ENCODE measurements at places on chromosomes 13 and 19.

GRCh38 chr13:104320446-104320845 is 1254.2 kb upstream of the SLC10A2 start:
- DNase-seq: no peak

- DNase-seq: no peak
Observed at GRCh38 chr19:38663957-38664502, 16.6 kb downstream of the ACTN4 start.

- peak; percentile 41 for DNase-seq
Observed at GRCh38 chr13:73715114-73715910, 418.9 kb downstream of the KLF12 start.

DNA sequence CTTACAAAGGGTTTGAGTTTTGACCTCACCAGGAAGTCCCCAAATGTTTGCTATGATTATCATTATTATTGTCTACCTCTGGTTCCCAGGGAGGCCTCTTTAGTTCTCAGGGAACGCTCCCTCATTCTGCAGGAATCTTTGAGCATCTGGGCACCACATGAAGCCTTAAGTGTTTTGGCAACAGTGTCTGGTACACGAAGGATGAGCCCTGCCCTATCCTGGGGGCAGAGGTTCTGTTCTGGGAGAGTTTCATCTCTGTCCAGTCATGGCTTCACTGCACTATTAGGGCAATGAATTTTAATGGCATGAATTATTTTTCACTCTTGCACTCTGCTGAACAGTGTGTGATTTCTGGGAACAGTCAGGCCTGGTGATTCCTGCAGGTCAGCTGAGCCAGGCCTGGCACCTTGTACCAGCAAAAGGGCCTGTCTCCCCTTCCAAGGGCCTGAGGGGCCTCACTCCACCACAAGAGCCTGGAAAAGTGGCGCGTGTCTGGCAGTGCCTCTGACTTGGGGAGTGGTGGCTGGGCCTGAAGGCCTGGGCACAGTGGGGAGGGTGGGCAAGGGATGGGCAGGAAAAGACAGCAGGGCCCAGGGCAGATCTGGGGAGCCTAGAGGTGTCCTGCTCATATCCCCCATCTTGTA is 4.6 kb downstream of the FAM187B start:
- no peak for DNase-seq

- DNase-seq: no peak
Observed at GRCh38 chr19:3538965-3539755, at the start of gene TEKTIP1. TSS of gene TEKTIP1 (plus strand) at chr19:3539174. CDS start at chr19:3539178, 4 bp downstream.

GRCh38 chr13:60139272-60139671 is 24.5 kb downstream of the DIAPH3 start:
- no peak for DNase-seq

GRCh38 chr13:31111136-31111535 is 50.6 kb downstream of the HSPH1 start:
- DNase-seq: no peak

DNA sequence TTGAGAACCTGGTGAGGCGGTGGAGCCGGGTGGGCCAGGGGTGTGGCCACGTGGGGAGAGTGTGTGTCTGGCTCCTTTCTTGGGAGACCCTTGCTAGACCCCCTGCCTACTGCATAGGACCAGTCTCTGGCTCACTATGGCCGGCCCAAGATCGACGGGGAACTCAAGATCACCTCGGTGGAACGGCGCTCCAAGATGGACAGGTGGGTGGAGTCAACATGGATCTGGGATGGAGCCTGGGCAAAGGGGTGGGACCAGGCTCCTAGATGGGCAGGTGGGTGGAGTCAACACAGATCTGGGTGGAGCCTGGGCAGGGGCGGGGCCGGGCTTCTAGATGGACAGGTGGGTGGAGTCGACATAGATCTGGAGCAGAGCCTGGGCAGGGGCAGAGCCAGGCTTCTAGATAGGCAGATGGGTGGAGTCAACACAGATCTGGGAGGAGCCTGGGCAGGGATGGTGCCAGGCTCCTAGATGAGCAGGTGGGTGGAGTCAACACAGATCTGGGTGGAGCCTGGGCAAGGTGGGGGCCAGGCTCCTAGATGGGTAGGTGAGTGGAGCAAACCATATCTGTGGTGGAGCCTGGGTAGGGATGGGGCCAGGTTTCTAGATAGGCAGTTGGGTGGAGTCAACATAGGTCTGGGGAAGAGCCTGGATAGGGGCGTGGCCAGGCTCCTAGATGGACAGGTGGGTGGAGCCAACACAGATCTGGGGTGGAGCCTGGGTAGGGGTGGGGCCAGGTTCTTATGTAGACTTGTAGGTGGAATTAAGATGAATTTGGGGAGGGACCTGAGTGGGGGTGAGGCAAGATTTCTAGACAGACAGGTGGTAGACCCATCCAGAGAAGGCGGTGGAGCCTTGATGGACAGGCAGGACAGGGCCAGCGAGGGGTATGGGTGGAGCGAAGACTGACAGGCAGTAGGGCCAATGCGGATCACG is 56.5 kb downstream of the VAV1 start:
- peak; percentile 18 for DNase-seq

DNA sequence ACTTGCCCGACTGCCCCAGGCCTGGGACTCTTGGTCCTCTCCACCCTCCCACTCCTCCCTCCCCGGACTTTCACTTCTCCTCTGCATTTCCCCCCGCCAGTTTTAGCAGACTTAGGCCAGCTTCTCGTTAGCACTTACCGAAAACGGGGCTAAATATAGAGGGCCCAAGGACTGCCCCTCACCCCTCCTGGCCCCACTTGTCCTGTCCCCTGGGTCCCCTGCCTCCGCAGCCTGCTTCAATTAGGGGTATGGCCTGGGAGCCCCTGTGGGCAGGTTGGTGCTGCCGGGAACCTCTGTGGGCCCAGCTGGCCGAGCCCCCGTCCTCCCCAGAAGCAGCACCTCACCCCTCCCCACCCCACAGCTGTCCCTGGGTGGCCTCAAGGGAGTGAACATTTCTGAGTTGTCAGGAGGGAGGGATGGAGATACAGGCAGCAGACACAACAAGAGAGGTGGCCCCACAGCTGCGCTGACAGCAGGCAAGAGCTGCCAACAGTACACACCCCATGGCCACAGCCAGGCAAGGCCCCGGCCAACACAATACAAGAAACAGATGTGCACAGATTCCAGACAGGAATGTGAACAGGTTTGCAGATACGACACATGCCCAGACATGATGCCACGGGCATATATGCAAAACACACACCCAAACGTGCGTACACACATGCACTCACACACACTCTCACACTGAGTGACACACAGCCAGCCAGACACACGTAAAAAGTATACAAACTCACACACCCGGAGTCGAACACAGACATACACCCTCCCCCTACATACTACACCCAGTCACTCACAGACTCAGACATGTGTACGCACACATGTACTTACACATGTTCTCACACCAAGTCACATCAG is 2.6 kb downstream of the POU2F2 start:
- no peak for DNase-seq

- peak; percentile 69 for DNase-seq
Observed at GRCh38 chr19:43594710-43595604, 977 bp downstream of the IRGQ start.

- DNase-seq: no peak
Observed at GRCh38 chr13:44903574-44903985, 85.7 kb downstream of the NUFIP1 start.

DNA sequence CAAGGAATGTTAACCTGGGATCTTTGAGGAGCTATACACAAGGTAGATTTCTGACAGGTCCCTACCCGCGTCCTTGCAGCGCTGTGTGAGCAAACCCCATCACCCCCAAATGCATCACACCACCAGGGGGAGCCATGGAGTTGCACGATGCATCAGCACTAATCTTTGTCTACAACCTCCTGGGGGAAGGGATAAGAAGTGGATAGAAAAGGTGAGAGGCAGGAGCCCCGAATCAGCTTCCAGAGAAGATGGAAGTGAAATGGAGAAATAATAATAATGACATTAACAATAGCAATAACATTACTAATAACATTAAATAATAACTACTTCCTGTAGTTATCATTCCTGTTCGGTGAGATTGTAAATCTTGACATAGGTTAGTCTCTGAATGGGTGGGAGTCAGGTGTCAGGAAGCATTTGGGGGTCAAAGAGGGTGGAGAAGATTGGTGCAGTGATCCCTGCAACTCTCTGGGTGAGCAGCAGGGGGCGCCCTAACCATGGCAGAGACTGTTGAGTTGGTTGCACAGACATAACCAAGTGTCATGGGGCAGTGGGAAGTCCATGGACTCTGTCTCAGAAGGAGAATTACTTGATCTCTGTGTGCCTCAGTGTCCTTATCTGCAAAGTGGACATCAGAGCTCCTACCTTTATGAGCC is 16.5 kb downstream of the SIGLEC7 start:
- DNase-seq: peak; percentile 69

- no peak for DNase-seq
Observed at GRCh38 chr13:102460806-102461205, 59.0 kb upstream of the FGF14 start.

DNA sequence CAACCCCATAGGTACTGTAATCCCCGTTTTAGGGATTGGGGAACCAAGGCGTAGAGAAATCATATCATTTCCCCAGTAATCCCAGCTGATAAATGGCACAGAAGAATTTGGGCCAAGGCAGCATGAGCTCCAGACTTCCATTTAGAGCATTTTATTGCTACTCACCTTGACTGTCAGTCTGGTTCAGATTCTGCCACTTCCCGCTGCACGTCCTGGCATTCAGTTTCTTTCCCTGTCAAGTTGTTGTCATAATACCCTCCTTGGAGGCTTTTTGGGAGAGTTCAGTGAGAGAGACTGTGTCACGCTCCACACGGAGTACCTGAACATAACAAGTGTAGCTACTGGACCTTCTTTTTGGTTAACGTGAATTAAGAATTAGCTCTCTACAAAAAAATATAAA is 7.5 kb upstream of the C1QTNF9 start:
- no peak for DNase-seq

DNA sequence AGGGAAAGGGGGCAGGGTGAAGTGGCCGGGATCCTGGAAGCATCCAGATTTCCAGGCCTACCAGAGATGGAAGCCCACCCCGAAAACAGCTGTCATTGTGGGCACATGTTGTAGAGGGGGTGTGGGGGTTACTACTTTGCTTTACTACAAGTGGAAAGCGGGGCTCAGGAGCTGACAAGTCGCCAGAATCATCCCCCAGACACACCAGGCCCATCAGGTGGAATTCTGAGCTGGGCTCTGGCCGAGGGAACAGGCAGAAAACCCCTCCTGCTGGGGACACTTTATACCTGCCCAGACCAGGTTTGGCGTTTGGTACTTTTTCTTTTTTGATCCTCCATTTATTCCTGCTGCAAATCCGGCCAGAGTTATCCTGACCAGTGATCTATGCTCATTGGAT is 3.8 kb downstream of the CDX2 start:
- DNase-seq: no peak

- DNase-seq: no peak
Observed at GRCh38 chr13:23799945-23800344, 89.3 kb downstream of the MIPEP start.

DNA sequence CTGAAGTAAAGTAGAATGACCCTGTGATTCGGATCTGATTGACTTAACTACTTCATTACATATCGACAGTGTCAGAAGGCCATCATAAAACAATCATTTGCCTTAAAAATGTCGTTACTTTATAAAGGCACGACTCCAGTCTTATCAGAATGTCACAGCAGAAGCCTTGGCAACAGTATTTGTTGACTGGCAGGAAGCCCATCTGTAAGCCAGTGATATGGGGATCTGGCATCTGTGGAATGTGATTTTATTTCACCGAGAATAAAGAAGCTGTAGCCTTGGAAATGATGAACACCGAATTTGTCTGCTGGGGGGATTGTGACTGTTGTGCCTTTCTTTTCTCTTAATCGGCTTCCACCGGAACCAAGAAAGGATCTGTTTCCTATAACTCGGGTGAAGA is 362.5 kb downstream of the TDRD3 start:
- no peak for DNase-seq

DNA sequence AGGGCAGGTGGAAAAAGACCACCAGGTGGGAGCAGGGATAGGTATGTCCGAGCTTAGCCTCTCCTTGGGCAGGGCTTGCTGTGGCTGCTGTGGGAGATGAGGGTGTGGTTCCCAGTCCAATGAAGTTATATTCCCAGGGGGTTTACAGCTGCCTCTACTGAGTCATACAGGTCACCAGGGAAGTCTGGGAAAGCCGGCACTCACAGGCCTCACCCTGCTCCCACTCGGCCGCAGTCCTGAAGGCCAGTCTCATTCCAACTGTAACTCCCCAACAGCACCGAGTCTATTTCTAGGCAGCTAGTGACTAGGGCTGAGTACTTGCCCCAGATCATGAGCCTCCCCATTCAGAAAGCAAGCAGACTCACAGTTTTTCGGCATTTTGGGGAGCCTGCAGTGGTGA is 77.1 kb downstream of the FNDC3A start:
- no peak for DNase-seq

Measured in activated CD4-positive, alpha-beta T cell treated with anti-CD3 and anti-CD28 coated beads, Interleukin-2, amount 50 U/mL, for 1 hour (primary cell).